CD4-positive, alpha-beta T cell treated with Interferon gamma for 1 hour (primary cell): ENCODE measurements at places on chromosomes 7 and 10.

GRCh38 chr10:5643346-5644067 is 22.9 kb downstream of the ASB13 start:
- DNase-seq: no peak

- no peak for DNase-seq
Measured at GRCh38 chr10:94853065-94853464, 85.4 kb upstream of the CYP2C9 start.

- DNase-seq: no peak
Measured at GRCh38 chr7:47148536-47149207, 433.2 kb downstream of the TNS3 start.

GRCh38 chr10:34382626-34383025 is 432.5 kb downstream of the PARD3 start:
- no peak for DNase-seq

GRCh38 chr7:2109936-2110609 is 122.7 kb downstream of the MAD1L1 start:
- peak; percentile 34 for DNase-seq

- DNase-seq: no peak
Measured at GRCh38 chr10:70085975-70086613, 33.4 kb downstream of the MACROH2A2 start.

DNA sequence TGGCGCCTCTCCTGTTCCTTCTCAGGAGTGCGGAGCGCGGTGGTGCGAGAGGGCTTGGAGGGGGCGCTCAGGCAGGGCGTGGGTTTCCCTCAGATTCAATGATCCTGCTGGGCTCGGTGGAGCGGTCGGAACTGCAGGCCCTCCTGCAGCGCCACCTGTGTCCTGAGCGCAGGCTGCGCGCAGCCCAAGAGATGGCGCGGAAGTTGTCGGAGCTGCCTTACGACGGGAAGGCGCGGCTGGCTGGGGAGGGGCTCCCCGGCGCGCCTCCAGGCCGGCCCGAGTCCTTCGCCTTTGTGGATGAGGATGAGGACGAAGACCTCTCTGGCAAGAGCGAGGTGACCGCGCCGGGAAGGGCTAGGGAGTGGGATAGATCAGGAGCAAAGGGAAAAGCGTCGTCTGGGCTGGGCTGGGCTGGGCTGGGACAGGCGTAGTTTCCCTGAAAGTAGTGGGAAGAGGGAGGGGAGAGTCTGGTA is 17.0 kb downstream of the FAM131B start:
- DNase-seq: peak; percentile 62

- DNase-seq: no peak
Measured at GRCh38 chr7:134891262-134891695, 95.0 kb upstream of the AGBL3 start.

- DNase-seq: no peak
Measured at GRCh38 chr7:43169076-43169475, 56.6 kb downstream of the HECW1 start.

DNA sequence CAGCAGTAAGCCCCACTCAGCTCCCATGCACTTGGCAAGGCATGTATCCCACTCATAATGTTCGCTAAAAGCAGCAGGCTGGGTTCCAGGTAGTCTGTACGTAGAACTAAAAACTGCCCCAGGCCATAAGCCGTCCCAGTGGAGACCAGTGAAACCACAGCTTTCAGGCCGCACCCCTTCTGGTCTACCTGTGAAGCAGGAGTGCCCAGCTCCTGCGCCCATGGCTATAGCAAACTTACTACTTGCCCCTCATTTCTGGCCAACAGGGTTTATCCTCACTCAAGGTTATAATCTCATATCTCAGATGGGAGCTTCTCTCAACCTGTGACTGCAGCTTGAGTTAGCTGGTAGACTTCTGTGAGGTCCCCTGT is 338.2 kb upstream of the LRRTM3 start:
- DNase-seq: no peak

GRCh38 chr10:18216482-18216881 is 76.3 kb downstream of the CACNB2 start:
- DNase-seq: no peak

- no peak for DNase-seq
Measured at GRCh38 chr10:110859973-110860376, 11.8 kb upstream of the PDCD4 start.

- no peak for DNase-seq
Measured at GRCh38 chr10:115125505-115125904, 32.3 kb downstream of the ATRNL1 start.

DNA sequence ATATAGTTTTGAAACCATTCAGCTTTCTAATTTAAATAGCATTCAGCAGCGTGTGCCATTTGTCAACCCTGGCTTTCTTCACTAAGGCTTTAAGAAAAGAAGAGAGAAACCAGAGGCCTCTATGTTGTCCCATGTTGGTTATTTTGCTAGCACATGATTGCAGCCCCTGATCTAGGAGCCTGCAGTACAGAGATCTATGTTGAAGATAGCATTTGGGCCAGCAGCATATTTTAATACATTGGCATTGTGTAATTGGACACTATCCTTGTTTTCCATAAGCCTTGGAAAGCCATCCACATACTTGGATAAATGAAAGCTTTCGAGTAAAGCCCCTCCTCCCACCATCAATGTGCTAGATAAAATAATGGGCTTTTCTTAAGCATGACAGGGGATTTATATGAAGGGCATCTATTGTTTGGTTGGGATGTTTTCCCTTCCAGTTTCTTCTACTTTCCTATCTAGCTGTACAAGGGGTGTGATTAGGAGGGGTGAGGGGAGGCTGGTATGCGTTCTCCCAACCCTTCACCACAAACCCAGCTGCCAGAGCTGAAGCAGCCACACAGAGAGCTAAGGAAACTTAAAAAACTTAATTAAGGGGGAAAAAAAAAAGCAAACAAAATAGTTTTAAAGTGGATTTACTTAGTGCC is 23.1 kb upstream of the SDHAF3 start:
- DNase-seq: no peak

DNA sequence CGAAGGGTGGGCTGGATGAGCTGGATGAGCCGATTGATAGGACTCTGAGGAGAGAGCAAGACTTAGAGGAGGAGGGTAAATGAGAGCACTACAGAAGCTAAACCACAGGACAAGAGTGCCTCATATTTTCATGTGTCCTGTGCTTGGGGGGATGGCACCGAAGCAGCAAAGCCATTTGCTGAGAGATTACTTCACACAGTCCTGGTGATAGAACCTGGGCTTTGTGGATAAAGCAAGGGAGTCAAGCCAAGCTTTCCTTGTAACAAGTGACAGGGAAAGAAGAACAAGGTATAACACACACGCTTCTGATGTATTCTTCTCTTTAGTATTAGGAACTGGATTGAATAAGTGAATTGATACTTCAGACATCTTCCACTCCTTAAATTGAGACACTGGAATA is 253.7 kb downstream of the ANKRD7 start:
- no peak for DNase-seq

GRCh38 chr10:121497513-121498470 is 100.5 kb downstream of the FGFR2 start:
- no peak for DNase-seq

- DNase-seq: no peak
Measured at GRCh38 chr7:101245147-101245668, 327 bp upstream of the FIS1 start.

- no peak for DNase-seq
Measured at GRCh38 chr10:32937911-32938424, 20.1 kb downstream of the ITGB1 start.

- no peak for DNase-seq
Measured at GRCh38 chr7:23662124-23662983, 17.6 kb upstream of the FAM221A start.

DNA sequence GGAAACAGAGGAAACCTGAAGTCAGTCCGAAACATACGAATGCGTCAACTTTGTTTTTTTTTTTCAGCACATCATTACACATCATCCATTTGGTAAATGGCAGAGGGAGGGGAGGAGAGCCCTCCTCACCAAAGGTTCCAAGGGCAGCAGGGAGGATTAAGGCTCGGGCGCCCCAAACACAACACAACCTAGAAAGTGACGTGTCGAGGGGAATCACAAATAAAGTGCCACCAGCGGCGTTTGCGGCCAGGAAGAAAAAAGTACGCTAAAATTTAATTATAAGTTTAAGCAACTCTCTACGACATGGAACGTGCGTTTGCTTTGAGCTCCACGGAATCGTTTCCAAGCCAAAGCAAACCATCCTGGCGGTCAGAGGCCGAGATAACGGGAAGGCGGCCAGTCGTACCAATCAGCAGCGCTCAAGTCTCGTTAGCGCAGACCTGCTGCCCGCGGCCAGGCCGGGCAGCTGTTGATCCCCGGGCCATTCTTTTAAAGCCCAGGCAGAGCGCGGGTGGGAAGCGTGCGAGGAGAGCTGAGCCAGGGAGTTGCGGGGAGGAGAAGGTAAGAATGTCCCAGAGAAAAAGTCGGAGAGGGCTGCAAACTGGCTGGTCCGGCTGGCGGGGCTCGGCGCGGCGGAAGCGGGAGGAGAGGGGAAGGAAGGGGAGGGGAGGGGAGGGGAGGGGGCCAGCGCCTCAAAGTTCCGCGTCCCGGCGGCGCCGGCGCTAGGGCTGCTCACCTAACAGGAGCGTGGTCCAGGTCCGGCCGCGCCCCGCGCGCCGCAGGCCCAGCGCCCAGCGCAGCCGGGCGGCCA is 719 bp downstream of the DPY19L1 start:
- peak; percentile 24 for DNase-seq

DNA sequence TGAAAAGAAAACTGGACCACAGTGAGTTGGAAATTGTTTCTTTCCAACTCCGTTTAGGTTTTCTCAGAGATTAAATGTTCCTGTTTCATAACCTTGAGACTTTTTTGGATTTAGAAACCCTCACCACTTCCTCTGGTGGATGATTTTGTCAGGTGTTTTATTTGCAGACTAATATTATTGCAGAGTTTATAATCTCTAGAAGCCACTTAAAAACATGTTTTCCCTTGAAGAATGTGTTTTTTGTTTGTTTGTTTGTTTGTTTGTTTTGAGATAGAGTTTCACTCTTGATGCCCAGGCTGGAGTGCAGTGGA is 520 bp upstream of the MICU1 start:
- DNase-seq: no peak
